Suprapubic skin (tissue), 4 donors: ENCODE measurements at places on chromosomes 11 and 22. TPM values are rescaled to one million over a fixed set of nuclear protein-coding genes. Genes with fewer than 3 reads are reported as not detected.
A peak's percentile ranks its signal among the peaks of the same experiment; 100 is the strongest.

DNA sequence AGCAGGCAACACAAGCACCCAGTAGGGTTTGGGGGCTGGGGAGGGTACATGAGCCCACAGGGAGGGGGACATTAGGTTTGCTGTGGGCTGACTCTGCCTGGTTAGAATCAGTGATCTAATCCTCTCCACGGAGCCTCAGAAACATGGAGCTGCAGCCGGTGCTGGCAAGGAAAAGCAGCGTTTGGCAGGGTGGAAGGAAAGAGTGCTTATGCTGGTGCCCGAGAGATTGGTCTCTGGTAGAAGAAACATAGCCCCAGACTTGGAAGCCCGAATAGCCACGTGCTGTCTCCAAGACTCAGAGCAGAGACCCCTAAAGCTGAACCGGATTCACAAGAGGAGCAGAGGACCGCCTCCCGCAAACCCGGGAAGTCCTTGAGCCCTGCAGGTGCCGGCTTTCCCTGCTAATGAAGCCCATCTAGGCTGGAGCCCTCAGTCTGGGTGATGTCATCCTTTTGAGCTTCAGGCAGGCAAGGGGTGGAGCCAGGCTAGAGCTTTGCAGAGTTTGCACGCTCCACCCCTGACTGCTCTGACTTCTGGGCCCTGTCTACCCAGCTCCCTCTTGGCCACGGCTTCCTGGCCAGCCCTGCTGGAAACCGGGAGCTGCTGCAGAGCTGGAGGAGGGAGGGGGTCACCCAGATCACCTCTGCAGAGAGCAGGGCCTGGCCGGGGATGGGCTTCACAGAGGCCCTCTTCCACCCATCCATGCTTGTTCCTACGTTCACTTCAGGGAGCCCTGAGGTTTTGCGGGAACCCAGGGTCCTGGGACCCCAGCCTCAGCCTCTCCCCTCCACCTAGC is 35.0 kb upstream of the JAM3 start:
- DNase-seq, result peak; percentile 84

- DNase-seq, result no peak
Observed at GRCh38 chr11:7890417-7891172, 40.5 kb downstream of the OR10A6 start.

DDT gene
- total RNA-seq, result 132 TPM

CXCR5 gene
- not detected for total RNA-seq

UBE4A gene
- 50.8 TPM for total RNA-seq

FIBIN gene
- total RNA-seq, result 4.6 TPM

- no peak for DNase-seq
Observed at GRCh38 chr11:32433101-32433913, 2.0 kb downstream of the WT1 start.

- DNase-seq, result peak; percentile 83
Observed at GRCh38 chr11:34792814-34793258, 123.3 kb downstream of the APIP start.

DNA sequence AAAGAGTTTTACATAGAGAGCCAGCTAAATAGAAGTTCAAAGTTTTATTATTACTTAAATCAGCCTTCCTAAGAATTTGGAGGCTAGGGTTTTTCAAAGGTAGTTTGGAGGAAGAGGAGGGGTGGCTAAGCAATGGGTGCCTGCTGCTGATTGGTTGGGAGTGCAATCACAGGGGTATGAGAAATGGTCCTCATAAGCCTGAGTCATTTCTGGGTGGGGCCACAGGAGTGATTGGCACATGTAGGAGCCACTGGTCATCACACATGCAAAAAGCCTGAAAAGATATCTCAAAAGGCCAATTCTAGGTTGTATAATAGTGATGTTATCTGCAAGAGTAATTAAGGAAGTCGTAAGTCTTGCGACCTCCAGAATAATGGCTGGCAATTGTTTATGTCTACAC is 12.9 kb downstream of the OR51L1 start:
- no peak for DNase-seq

- no peak for DNase-seq
Observed at GRCh38 chr22:49786976-49787706, 40.5 kb downstream of the BRD1 start.

DNA sequence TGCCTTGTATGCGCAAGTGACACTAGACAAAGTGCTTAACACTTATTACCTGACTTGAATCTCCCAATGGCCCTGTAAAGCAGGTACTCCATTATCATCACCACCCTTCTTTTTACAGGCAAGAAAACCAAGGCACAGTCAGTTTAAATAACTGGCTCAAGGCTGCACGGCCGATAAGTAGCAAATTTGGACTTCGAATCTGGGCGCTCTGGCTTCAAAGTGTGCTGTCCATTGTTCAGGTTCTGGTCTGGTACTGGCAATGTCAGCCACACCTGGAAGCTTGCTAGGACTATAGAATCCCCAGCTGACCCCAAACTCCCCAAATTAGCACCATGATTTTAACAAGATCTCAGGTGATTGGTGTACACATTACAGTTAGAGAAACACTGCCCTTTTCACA is 19.3 kb upstream of the EHF start:
- no peak for DNase-seq

DNA sequence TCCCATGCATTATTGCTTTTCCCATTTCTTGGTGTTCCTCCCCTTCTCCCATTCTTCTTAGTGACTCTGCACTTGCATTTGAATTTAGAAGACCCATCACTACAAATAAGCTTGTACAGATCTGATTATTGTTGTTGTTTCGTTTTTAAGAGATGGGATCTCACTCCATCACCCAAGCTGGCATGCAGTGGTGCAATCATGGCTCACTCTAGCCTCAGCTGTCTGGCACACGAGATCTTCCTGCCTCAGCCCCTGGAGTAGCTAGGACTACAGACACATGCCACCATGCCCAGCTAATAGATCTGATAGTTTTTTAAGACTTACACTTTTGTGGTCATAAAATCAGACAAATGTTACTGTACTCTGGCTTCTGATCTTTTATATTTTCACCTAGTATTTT is 252.1 kb downstream of the DDX10 start:
- DNase-seq, result no peak

DNA sequence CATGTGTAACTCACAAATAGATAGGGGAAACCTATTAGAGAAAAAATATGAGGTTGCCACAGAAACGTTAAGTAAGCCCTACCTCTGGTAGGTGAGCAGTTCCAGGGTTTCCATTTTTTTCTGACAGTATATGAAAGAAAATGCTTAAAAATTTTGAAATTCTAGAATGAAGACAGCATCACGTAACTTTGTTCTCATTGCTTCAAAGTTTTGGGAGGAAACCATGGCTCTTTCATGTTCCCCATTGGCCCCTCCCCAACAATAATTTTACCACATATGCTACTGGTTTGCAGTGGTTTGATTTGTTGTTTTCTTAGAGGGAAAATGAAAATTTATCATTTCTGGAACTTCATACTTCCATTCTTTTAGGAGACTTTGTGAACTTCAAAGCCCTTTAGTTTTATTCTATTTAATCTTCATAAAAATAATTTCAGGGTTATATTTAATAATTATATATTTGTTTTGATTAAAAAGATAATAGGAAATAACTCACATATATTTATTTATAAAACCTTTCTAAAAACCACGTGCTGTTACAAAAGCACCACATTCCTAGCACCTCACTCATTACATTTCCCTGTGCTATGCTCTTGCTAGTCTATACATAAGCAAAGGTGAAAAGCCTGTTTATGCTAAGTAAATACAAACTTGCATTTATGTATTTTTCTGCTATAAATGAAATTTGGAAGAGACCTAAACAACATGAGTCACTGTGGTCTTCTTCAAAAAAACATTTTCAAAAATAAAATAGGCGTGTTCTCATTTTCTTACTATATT is 113.4 kb downstream of the CASP12 start:
- DNase-seq, result no peak

- peak; percentile 95 for DNase-seq
Observed at GRCh38 chr11:7020183-7020917, at the start of the genes NLRP14 and ZNF214. TSS of gene NLRP14 (plus strand) at chr11:7020479. CDS start at chr11:7038587, 18,108 bp downstream. TSS of gene ZNF214 (minus strand) at chr11:7020346. CDS start at chr11:7002835, 17,511 bp downstream.

DNA sequence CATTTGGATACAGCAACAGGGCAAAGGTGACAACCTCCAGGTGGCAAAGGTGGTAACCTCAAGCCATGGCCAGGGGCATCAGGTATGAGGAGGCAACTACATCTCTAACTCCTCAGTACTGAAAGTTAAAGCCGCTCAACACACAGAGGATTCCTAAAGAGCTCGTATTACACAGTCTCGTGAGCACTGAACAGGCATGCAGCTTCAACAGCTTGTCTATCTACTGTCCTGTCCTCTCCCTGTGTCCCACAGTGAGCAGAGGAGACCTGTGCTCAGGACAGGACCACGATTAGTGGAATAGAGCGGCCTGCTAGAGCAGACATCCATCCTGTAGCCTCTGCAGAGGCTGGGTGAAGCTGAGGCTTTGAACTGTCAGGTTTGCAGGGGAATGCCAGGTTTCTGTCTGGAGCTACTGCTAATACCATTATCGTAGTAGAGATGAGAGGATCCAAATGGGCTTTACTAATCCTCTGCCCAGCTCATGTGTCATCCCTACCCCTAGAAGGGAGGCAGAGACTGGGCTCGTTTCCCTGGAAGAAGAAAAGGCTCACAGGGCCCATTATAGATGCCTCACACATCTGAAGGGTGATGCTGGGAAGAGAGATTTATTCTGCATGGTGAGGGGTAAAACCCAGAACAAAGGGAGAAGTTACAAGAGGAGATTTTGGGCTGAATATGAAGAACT is 415.2 kb downstream of the LARGE1 start:
- no peak for DNase-seq

GRCh38 chr11:110356762-110357671 is 60.6 kb upstream of the RDX start:
- DNase-seq, result no peak

DNA sequence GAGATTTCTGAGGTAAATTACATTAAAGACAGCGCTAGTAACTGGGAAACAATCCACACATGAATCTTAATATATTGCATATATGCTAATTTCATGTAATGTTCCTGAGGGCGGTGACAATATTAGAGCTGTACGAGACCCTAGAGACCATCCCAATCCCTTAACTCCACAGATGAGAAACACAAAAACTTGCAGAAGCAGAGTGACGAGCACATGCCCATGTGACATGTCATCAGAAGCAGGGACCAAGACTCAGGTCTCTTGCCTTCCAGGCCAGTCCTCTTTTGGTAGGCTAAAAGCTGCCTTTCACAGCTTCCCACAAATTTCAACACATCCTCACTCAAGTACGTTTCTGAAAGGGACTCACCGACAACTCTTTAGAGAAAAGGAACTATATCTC is 11.8 kb downstream of the MAPK1 start:
- DNase-seq, result no peak

DNA sequence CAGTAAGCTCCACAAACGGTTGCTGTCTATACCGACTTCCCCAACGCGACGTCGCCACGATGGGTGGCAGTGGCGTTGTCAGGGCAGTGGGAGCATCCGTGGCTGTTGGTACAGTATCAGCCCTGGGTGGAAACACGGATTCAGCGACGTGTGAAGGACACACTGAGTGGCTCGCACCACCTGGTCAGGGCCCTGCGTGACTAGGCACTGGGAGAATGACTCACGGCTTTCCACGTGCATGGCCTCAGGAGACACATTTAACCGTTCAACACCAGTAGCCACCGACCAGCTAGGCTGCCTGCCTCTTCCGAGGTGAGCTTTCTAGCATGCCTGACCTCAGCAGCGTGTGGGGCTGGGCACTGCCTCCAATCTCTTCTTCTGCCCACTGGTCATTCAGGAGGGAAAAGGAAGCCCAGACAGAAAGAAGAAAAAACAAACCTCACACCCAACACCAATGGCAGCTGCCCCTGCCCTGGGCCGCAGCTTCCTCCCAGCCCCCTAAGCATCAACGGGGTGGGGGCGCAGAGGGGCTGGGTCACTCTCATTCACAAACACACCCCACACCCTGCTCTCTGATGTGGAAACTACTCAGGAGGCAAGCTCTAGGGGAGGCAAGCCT is 59.0 kb downstream of the MYH9 start:
- DNase-seq, result no peak

DNA sequence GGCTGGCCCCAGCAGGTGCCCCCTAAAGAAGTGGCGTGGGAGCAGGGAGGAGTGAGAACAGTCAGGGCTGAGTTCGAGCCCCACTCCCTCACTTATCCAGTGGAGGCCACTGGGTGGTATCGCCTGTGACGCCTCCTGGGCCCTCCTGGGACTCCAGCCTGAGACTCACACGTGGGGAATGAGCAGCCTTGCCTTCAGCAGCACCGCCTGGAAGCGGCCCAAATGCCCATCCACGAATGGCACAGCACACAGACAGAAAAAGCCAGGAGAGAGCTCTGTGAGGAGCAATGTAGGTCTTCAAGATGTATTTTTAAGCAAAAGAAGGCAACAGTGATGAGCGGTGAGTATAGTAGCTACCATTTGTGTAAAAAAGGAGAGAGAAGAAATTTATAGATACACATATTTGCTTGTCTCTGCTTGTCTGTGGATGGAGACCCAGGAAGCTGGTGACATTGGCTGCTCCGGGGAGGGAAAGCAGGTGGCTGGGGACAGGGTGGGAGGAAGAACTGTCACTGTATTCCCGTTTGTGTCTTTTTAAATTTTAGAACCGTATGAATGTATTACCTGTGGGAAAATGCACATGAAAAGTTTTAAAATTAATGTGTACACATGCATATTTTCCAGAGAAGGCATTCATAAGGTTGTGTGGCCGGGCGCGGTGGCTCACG is 13.2 kb downstream of the KCNJ4 start:
- DNase-seq, result no peak

ARL2 gene
- 87.4 TPM for total RNA-seq

GRCh38 chr11:121367001-121367843 is 74.7 kb downstream of the SC5D start:
- no peak for DNase-seq

DNA sequence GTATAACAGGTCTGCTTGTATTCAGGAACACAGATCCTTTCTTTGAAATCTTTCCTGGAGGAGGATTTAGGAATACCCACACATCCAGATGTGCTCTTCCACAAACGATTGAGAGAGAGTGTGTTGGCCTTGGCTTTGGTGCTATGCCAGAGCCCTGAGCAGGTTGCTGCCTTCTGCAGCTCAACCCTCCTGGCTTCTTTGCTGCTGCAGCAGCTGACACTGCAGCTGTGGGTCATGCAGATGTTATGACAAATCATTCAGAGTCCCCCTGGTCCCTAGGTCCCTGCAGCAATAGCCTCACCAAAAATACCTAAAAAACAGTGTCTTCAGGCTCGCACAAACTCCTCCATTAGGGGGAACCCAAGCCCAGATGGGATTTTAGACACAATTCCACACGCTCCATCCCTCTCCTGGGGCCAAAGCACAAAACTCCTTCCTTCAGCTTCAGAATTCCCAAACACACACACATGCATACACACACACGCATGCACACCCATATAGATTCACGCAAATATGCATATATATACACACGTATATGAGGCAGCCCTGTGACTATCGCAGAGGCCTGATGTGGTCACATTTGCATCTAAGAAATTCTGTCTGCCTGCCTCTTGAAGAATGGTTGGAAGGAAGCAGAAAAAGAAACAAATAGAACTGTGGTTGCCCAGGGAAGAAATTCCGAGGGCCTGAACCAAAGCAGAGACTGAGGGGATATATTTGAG is 35.4 kb downstream of the SLN start:
- DNase-seq, result no peak

ACR gene
- total RNA-seq, result not detected

- no peak for DNase-seq
Observed at GRCh38 chr11:130166457-130166784, 6.8 kb downstream of the ST14 start.

- no peak for DNase-seq
Observed at GRCh38 chr11:60206616-60207015, 23.7 kb upstream of the MS4A6A start.

- DNase-seq, result no peak
Observed at GRCh38 chr11:113634940-113635575, 71.0 kb downstream of the TMPRSS5 start.
